ENCODE measurements at places on chromosomes 7 and 10. TPM values are rescaled to one million over a fixed set of nuclear protein-coding genes. Genes with fewer than 3 reads are reported as not detected.
A peak's percentile ranks its signal among the peaks of the same experiment; 100 is the strongest.

Gene DNAJC30
- total RNA-seq = 1.7 TPM

Gene SEC23IP
- 33.6 TPM for total RNA-seq

Gene MYH16
- total RNA-seq = 0.18 TPM

Gene AKR1C2
- 0.36 TPM for total RNA-seq

Gene NOS3
- 0.28 TPM for total RNA-seq

Gene RNF148
- total RNA-seq = not detected

DNA sequence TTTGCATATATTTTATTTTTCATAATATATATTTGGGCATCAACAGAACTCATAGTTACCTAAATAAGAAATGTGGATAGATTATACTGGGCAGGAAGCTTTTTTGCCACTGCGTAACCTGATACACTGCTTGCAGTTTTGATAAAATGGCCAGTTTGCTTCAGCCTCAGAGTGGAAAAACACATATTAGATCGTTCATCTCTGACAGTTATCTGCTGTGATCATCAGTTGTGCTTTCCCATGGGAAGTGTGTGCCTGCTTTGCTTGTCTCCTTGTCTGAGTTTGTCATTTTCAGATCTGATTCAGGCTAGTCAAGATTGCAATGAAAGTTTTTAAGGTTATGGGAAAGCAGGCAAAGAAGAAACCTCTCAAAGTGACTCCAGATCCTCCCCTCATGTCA is 54.0 kb downstream of the ADAM12 start:
- H3K36me3 ChIP-seq = no peaks in the 10 kb centered on the region
- H3K27ac ChIP-seq = no peak overlapping the region
- no peaks in the 10 kb centered on the region for H3K27me3 ChIP-seq
- DNase-seq = peak; percentile 31
- H3K4me1 ChIP-seq = no peaks in the 10 kb centered on the region

DNA sequence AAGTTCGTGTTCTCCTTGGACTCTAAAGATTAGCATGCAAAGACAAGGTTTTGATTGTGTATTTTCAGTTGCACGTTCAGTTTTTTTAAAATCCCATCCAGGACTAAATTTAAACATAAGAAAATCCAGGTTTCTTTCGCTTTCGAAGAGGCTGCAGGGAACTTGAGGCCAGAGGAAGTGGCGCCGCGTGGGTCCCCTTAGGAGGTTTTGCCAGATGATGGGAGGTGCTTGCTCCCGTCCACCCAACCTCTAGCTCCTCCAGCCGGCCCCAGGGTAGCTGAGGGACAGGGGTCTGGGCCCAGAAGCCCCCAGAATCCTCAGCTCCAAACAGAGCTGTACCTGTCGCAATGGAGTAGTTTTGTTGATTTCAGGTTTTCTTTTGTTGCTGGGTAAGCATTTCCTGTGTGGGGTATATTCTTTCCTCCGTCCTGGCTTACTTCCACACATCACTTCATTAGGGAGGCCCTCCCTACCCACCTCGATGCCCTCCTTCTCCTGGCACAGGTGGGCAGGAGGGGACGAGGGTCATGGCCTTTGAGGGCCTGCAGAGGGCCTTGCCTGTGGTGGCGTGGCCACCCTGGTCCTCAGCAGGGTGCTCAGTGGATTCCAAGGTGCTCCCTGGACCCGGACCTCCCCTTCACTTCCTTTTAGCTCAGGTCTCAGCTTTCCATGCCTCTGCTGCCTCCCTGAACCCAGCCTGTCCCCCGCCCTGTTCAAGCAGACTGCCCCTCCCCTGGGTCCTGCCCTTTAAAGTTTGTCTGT is 32.6 kb downstream of the LHPP start:
- no peaks in the 10 kb centered on the region for H3K27me3 ChIP-seq
- no peak overlapping the region for H3K4me3 ChIP-seq
- H3K27ac ChIP-seq = no peak overlapping the region
- H3K36me3 ChIP-seq = no peaks in the 10 kb centered on the region

GRCh38 chr7:83643739-83644138 is 5.2 kb downstream of the SEMA3E start:
- H3K36me3 ChIP-seq = no peaks in the 10 kb centered on the region
- H3K27ac ChIP-seq = no peak overlapping the region
- H3K27me3 ChIP-seq = no peaks in the 10 kb centered on the region

DNA sequence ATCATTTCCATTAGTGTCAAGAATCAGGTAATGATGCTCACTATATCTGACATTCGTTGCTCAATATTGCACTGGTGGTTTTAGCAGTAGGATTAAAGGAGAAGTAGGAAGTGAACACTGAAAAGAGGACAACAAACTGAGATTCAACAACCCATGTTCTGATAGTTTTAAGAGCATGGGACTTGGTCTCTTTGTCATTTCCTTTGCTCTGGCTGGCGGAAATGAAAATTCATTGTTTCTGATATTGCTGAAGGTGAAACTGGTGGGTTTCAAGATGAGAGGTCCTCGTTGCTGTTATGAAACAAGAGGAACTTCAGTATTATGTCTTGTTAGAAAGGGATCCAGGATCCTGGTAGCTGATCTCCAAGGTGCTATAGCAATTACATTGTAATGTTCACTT is 129.0 kb downstream of the DNAH11 start:
- no peaks in the 10 kb centered on the region for H3K36me3 ChIP-seq
- no peaks in the 10 kb centered on the region for H3K27me3 ChIP-seq
- DNase-seq = no peak
- H3K4me1 ChIP-seq = no peaks in the 10 kb centered on the region
- H3K27ac ChIP-seq = no peak overlapping the region

DNA sequence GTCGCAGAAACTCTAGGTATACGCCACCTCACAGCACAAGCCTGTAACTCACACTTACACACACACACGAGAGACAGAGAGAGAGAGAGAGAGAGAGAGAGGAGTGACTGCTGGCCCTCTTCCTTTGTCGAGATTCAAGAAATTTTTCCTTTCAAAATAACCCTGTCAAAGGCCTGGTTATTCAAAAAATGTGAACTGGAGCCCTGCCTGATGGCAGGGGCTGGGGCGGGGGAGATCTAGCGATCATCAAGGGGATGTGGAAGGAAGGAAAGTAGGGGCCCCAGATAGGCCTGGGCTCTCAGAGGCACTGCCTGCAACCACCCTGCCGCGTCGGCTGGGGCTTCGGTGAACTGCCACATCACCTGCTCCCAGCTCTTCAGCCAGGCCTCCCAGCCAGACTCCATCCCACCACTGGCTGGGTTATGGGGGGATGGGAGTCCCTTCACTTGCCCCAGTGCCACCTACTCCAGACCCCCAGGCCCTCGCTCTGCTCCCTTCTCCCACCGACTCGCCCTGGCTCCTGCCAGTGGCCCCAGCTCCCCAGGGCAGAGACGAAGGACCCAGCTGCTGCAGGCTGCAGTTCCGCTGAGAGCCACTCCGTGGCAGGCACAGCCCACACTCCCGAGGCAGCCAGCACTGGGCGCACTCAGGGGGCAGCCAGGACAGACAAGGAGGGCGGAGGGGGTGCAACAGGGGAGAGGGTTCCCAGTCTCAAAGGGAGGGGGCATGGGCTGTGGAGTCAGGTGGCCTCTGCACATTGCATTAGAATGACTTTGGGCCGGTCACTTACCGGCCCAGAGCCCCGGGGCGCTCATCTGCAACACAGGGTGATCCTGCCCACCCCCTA is 15.3 kb downstream of the KCNH2 start:
- no peak overlapping the region for H3K4me3 ChIP-seq
- no peaks in the 10 kb centered on the region for H3K27me3 ChIP-seq
- DNase-seq = peak; percentile 37
- no peaks in the 10 kb centered on the region for H3K36me3 ChIP-seq

- peaks cover 3% of the 10 kb centered on the region for H3K27me3 ChIP-seq
- H3K4me3 ChIP-seq = no peak overlapping the region
- no peaks in the 10 kb centered on the region for H3K36me3 ChIP-seq
- H3K4me1 ChIP-seq = peaks cover 3% of the 10 kb centered on the region
These were observed 1.7 kb upstream of the CXCL12 start for GRCh38 chr10:44386546-44387052.

DNA sequence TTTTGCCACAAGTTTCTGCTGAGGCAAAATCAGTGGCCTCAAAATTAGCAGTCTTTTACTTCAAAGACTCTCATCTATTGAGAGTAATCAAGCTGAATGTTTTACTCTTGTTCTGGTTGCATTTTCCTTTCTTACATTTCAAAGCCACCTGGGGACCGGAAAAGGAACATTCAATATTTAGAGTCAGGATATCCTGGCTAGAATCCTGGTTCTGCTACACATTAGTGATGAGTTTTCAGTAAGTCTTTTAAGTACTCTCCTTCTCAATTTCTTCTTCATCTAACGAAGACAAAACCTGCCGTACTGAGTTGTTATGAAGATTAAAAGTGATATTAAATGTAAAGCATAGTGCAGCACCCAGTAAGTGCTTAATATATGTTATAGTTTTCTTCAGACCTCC is 52.5 kb downstream of the LAMB4 start:
- no peak overlapping the region for H3K4me3 ChIP-seq
- H3K27me3 ChIP-seq = no peaks in the 10 kb centered on the region
- H3K4me1 ChIP-seq = peaks cover 22% of the 10 kb centered on the region
- no peaks in the 10 kb centered on the region for H3K36me3 ChIP-seq
- H3K27ac ChIP-seq = no peak overlapping the region
- no peak for DNase-seq

DNA sequence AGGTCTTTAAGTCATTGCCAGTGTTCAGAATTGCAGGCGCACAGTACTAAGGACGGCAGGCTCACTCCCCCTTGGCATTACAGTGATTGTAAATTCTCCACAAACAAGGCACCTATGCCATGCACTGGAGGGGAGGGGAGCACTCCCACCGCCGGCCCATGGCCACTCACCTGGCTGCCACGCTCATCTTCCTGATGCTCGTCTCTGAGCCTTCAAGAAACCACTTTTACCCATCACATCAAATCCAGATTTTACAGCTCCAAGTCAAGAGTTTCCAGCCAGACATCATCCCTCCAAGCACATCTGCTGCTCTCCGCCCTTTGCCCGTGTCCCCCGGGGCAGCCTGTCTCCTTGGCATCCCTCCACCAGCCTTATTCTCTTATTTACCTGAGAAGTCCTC is 350.2 kb upstream of the SHH start:
- no peak overlapping the region for H3K4me3 ChIP-seq

GRCh38 chr10:12321641-12322040 is 27.7 kb upstream of the CAMK1D start:
- no peak overlapping the region for H3K27ac ChIP-seq
- no peaks in the 10 kb centered on the region for H3K4me1 ChIP-seq
- H3K4me3 ChIP-seq = no peak overlapping the region
- DNase-seq = no peak
- no peaks in the 10 kb centered on the region for H3K36me3 ChIP-seq

DNA sequence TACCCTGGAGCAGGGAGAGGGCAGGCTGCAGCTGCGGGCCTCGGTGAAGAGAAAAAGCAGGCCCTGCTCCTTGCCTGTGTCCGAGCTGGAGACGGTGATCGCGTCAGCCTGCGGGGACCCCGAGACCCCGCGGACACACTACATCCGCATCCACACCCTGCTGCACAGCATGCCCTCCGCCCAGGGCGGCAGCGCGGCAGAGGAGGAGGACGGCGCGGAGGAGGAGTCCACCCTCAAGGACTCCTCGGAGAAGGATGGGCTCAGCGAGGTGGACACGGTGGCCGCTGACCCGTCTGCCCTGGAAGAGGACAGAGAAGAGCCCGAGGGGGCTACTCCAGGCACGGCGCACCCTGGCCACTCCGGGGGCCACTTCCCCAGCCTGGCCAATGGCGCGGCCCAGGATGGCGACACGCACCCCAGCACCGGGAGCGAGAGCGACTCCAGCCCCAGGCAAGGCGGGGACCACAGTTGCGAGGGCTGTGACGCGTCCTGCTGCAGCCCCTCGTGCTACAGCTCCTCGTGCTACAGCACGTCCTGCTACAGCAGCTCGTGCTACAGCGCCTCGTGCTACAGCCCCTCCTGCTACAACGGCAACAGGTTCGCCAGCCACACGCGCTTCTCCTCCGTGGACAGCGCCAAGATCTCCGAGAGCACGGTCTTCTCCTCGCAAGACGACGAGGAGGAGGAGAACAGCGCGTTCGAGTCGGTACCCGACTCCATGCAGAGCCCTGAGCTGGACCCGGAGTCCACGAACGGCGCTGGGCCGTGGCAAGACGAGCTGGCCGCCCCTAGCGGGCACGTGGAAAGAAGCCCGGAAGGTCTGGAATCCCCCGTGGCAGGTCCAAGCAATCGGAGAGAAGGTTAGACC is 138.0 kb upstream of the STK17A start:
- DNase-seq = no peak
- no peak overlapping the region for H3K4me3 ChIP-seq
- H3K27me3 ChIP-seq = no peaks in the 10 kb centered on the region

GRCh38 chr10:102493771-102494170 is 8.7 kb downstream of the ACTR1A start:
- H3K27ac ChIP-seq = no peak overlapping the region
- H3K27me3 ChIP-seq = no peaks in the 10 kb centered on the region
- no peak overlapping the region for H3K4me3 ChIP-seq
- no peak for DNase-seq
- peaks cover 13% of the 10 kb centered on the region for H3K36me3 ChIP-seq

DNA sequence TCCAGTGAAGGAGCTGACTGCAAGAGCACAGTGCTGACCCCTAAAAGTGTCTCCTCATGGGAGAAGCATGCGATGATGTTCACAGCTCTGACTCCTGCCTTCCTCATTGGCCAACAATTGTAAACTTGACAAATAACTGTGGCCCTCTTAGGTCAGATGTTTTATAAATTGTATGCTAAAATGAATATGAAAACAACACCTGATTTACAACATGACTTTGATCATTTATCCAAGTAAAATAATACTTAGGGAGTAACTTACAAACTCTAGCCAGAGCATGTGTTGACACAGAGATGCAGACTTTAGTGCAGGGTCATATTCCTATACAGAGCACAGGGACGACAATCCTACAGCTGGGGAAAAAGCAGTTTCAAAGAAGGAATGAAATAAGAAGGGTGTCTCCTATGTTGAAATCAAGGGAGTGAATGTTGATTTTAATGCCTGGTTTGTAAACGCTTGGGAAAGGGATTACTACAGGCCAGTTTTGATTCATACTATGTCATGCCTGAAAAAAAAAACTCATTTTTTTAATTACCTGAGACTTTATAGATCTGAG is 391.4 kb upstream of the AKR1E2 start:
- H3K36me3 ChIP-seq = no peaks in the 10 kb centered on the region
- H3K27ac ChIP-seq = no peak overlapping the region
- DNase-seq = peak; percentile 44
- H3K27me3 ChIP-seq = no peaks in the 10 kb centered on the region
- H3K4me1 ChIP-seq = peaks cover 12% of the 10 kb centered on the region
- no peak overlapping the region for H3K4me3 ChIP-seq

- H3K27ac ChIP-seq = no peak overlapping the region
- H3K27me3 ChIP-seq = peaks cover 91% of the 10 kb centered on the region
- DNase-seq = no peak
- no peaks in the 10 kb centered on the region for H3K4me1 ChIP-seq
- H3K36me3 ChIP-seq = no peaks in the 10 kb centered on the region
These were observed 2.1 kb upstream of the UNCX start for GRCh38 chr7:1230411-1231213.

GRCh38 chr10:97445722-97446639 is at the start of the genes EXOSC1 and ZDHHC16:
Gene EXOSC1 (minus strand): TSS chr10:97446006. CDS start chr10:97445985, 21 bp downstream.
Gene ZDHHC16 (plus strand): TSS chr10:97446175. CDS start chr10:97451676, 5,501 bp downstream.
- peaks cover 5% of the 10 kb centered on the region for H3K4me1 ChIP-seq
- H3K27me3 ChIP-seq = no peaks in the 10 kb centered on the region
- peak within 1 kb of the TSS; percentile 84 for H3K4me3 ChIP-seq
- H3K27ac ChIP-seq = peak within 1 kb of the TSS; percentile 72

All from IMR-90 (cell line).